ENCODE measurements at places on chromosomes 4 and X.

DNA sequence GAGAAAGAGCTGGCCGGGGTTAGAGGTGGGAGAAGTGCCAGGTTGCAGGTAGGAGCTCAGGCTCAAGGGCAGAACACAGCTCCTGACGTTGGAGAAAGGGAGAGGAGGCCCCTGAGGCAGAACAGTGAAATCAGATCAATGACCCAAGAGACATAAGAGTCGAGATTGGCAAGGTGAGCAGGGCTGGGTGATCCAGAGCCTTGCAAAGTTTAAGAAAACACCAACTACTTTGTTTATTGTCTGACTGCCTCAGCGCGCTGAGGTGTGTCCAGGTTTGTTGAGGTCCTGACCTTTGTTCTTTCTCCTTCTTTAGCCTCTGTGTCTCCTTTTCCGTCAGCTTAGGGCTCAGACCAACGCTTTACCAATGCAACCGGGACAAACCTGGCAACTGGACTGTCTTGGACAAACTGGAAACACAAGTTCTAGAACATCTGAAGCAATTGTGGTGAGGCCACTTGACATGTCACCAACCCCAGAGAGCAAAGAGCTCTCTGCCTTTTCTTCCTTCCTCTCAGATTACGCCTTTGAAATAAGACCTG, 28.3 kb downstream of the CHRNA9 start:
- DNase-seq = no peak

DNA sequence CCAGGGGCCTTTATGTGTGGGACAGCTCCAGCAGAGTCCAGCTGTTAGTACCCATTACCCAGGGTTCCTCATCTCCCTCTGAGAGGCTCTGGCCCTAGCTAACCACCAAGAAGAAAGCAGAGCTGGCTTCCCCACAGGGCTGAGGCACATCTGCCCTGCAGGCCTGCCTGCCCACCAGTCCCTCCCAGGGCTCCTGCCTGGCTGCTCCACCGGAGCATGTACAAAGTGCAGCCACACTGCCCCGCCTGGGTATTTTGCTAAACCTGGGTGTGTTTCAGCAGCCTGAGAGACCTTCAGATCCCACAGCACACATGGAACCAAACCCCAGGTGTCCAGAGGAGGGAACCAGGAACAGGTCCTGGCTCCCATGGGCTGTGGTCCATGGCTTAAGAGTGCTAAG, 500.4 kb upstream of the KLHL4 start:
- no peak for DNase-seq

DNA sequence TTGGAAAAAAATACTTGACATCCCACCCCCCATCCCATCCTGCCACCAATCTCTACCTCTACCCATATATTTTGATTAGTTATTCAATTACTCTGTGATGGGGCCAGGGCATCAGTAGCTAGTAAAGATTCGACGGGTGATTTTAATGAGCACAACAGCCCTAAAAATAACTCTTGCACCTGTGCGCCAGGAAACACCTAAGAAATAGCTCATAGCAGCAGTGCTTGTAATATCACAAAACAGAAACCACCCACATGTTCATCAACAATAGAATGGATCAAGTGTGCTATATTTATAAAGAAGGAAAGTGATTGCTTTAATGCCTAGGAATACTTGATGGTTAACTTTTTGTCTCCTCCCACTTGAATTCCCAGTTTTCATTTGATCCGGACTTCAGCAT, 225.6 kb upstream of the LCORL start:
- DNase-seq = no peak

DNA sequence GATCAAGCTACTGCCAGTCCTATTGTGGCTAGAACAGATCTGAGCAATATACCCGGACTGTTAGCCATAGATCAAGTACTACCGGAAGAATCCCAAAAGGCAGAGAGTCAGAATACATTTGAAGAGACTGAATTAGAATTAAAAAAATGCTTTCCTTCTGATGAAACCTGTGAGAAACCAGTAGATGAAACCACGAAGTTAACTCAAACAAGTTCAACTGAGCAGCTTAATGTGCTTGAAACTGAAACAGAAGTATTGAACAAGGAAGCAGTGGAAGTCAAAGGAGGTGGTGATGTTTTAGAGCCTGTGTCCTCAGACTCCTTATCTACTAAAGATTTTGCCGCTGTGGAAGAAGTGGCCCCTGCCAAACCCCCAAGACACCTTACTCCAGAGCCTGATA, 46.8 kb downstream of the WDR44 start:
- DNase-seq = no peak

DNA sequence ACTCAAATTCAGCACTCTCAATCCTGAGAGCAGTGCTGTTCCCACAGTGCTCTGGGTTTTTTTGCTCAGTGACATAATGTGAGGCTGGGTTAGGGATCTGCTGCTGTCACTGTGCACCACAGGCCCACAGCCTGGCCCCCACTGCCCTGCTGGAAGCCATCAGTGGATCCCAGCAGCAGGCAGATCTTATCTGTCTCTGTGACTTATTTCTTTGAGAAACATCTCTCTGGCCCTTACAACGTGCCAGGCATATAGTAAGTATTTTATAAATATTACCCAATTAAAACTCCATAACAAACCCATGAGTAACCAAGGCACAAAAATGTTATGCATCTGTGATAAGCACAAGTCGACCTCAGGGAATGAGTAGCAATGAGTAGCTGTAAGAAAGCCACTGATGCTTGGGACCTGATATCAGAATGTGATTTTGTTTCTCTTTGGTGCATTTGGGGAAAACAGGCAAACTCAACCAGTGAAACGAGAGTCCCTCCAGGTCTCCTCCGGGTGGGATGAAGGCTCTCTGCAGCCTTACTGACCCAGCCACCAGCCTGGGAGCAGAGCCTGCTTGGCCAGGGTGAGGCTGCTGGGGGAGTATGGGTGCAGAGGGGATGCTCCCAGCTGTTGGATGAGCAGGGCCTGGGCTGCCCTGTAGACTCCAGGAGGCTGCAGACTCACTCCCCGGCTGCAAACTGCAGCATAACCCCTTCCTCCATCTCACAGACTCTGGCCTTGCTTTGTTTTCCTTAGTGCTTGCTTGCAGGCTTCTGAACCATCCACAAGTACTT, 172.7 kb upstream of the LNX1 start:
- no peak for DNase-seq

- no peak for DNase-seq
These were observed 2062.9 kb downstream of the ARAP2 start for GRCh38 chr4:34181311-34181841.

- DNase-seq = no peak
These were observed 20.1 kb upstream of the FGFR3 start for GRCh38 chr4:1772853-1773538.

GRCh38 chr4:127211650-127212560, 420.9 kb upstream of the INTU start:
- no peak for DNase-seq

Measured in NCI-H187 treated with DMSO at 0.1 percent for 48 hours (cell line).